ENCODE measurements at places on chromosomes 2 and 18.

GRCh38 chr18:51236225-51236624, 38.7 kb upstream of the MEX3C start:
- DNase-seq, result no peak

DNA sequence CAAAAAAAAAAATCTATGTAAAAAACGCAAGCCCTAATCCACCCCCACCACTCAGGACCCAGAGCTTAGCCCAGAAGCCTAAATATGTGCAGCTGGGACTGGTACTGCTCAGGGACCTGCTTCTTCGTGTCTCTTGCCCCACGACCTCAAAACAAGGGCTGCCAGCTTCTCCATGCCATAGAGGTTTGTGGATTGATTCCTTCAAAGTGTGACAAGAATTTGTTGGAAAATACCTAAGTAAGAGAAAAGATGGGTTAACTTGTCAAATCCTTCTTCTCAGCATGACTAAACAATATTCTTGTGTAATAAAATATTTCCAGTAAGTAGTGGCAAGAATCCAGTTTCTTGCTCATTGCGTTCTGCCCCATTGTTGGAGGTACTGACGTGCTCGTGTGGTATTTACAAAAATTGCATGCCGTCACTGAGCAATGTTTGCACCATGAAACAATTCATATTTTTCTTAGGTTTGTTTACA, 825 bp upstream of the SCYGR1 start:
- DNase-seq, result no peak

GRCh38 chr2:53051157-53051556, 716.4 kb upstream of the CHAC2 start:
- no peak for DNase-seq

- no peak for DNase-seq
Measured at GRCh38 chr18:66167829-66168684, 417.2 kb downstream of the CDH7 start.

DNA sequence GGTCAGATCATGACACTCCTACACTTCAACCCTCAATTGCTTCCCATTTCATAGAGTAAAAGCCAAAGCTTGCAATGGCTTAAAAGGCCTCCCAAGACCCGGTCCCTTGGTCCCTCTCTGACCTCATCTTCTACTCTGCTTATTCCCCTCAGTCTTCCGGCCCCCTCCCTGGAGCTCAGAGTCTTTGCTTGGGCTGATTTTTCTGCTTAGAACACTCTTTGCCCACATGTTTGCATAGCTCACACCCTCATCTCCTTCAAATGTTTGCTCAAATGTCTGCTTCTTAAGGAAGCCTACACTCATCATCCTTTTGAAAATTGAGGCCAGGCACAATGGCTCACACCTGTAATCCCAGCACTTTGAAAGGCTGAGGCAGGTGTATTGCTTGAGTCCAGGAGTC, 65.6 kb upstream of the CAPN13 start:
- DNase-seq, result no peak

GRCh38 chr2:55621802-55622201, 4.4 kb upstream of the PPP4R3B start:
- no peak for DNase-seq

DNA sequence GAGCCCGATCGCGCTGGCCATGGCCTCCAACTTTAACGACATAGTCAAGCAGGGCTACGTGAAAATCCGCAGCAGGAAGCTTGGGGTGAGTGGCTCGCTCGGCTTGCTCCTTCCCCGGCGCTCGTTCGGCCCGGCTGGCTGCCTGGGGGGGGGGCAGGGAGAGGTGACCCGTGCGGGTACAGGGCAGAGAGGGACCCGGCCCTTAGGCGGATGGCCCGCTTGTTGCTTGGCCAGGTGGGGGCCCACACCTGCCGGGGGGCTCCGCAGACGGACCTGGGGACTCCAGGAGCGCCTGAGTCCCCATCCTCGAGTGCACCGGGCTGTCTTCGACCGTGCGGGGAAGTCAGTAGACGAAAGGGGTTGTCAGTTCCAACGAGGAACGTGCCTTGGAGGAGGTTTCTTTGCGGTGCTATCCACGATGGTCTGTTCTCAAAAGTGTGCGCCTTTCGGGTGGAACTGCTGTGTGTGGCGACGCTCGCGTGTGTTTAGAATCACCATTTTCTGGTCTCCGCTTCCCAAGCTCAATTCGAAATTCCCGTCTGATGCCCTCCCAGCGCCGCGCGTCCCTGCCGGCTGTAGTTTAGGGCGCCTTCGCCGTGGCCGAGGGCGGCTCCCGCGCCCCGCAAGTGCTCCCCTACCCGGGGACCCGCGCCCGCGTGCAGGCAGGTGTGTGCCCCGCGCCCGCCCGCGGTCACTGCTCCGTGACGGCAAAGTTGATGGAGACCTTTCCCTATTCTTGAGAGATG, 711 bp downstream of the DOK6 start:
- no peak for DNase-seq

- DNase-seq, result no peak
Measured at GRCh38 chr18:74060579-74060978, 87.1 kb downstream of the FBXO15 start.

DNA sequence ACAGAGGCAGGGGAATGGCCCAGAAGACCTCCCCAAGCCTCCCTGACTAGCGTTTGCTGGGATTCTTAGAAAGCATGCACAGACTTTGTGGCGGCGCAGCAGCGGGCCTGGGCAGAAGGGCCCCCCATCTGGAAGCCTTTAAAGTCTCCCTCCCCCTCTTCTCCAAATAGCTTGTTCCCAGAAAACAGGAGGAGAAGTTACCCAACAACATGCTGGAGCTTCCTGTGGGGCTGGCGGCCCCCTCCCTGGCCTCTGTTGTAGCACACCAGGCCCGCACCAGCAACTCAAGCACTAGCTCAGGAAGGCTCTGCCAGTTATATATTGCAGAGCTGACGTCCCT, 334.8 kb downstream of the DYSF start:
- no peak for DNase-seq

GRCh38 chr18:78542204-78542603, 437.4 kb upstream of the SALL3 start:
- DNase-seq, result peak; percentile 66

DNA sequence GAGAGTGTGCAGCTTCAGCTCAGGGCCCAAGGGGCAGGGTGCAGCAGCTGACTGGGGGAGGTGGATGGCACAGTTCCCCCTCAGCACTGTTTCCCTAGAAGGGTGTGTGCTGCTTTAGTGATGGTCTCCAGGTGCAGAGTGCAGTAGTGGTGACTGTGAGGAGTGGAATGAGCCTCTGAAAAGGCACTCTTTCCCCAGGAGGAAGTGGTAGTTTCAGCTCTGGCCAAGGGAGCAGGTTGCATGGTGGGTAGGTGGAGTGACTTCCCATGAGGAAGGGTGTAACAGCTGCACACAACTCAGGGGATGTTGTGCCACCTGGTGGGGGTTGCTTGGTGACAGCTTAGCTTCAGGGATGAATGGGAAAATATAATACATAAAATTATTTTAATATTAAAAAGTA, 251.5 kb upstream of the NXPH2 start:
- no peak for DNase-seq

- DNase-seq, result peak; percentile 17
Measured at GRCh38 chr2:158142568-158143332, 41.1 kb downstream of the UPP2 start.

GRCh38 chr18:56445422-56445821, 193.0 kb downstream of the TXNL1 start:
- no peak for DNase-seq
